Hippocampal formation (tissue), 2 donors: ENCODE measurements at places on chromosomes 4 and X.

DNA sequence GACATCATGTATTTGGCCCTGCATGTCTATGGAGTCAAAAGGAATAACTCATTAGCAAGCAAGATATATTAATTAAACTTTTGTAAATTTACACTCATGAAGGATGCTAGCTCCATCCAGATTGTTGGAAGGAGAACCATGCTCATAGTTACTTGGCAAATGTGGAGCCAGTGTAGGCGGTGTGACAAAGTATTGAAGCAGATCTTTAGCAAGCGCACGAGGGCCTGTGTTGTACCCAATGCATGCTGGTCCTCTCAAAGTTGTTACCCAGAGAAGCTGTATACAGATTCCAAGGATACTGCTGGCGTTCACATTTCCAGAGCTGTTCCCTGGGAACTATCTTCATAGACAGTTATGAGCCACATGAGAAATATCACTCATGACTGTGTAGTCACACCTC lies 196.4 kb upstream of the MBNL3 start:
- no peak for DNase-seq

GRCh38 chr4:31422006-31422405 lies 701.8 kb downstream of the PCDH7 start:
- DNase-seq, result no peak

- no peak for DNase-seq
Measured at GRCh38 chr4:132530861-132531260, 618.2 kb upstream of the PCDH10 start.

- no peak for DNase-seq
Measured at GRCh38 chrX:132692066-132692465, 203.2 kb upstream of the MBNL3 start.

DNA sequence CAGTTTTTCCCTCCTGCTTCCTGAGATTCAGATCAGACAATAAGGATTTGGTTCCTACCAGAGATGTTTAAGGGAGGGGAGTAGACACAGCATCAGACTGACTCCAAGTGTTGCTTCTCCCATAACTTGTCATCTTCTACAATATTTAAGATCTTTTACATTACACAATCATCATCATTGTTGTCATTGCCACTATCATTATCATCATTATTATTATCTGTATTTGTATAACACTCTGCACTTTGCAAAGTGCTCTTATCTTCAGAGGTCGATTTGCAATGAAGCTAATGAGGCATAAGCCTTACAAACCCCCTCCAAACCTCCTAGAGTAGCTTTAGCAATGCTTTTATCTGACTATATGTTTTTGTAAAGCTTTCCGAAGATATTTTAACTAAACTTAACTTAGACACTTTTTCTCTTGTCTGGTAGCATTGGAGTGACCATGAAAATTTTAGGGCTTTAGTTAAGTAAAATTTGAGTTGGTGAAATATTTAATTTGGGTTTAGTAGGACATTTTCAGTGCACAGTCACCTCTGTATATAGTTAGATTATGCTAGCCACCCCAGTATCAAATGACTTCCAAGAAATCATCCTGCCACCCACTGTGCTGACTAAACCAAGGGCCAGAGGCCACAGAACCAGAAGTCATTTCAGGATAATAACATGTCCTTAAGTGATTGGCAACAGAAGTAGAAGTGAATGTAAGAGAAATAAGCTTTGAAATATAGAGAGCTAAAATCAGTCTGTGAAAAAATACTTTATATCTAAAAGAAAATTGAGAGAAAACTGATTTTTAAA lies 124.2 kb upstream of the NRK start:
- no peak for DNase-seq

GRCh38 chr4:54165438-54165837 lies 63.7 kb upstream of the PDGFRA start:
- no peak for DNase-seq

GRCh38 chr4:78355306-78355705 lies 196.3 kb upstream of the ANXA3 start:
- DNase-seq, result no peak

DNA sequence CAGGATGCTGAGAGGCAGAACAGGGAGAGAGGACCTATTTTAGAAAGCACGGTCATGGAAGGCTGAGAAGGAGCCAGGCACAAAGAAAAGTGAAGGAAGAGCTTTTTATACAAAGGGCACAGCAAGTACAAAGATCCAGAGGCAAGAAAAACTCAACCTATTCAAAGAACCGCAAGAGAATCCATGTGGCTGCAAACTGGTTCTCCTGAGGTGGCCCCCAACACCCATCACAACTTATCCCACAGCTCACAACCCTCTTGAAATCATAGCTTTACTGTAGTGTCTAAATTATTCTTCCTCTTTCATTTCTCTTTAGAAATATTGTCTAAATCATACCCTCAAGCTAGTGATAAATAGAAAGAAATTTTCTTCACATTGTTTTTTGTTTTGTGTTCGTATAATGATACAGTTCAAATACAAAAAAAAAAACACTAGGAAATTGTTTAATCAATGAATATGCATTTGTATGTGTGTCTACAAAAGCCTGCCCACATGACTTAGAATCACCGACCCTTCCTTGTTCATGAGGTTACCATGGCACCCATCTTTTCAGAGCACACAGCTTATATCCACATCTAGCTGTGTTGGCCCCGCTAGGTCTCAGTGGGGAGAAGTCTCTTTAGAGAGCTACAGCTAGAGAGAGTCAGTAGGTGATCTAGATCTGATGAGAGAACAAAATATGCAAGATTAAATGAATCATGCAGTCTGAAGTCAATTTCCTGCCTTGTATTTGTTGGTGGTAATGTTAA lies 126.9 kb upstream of the DCLK2 start:
- no peak for DNase-seq

DNA sequence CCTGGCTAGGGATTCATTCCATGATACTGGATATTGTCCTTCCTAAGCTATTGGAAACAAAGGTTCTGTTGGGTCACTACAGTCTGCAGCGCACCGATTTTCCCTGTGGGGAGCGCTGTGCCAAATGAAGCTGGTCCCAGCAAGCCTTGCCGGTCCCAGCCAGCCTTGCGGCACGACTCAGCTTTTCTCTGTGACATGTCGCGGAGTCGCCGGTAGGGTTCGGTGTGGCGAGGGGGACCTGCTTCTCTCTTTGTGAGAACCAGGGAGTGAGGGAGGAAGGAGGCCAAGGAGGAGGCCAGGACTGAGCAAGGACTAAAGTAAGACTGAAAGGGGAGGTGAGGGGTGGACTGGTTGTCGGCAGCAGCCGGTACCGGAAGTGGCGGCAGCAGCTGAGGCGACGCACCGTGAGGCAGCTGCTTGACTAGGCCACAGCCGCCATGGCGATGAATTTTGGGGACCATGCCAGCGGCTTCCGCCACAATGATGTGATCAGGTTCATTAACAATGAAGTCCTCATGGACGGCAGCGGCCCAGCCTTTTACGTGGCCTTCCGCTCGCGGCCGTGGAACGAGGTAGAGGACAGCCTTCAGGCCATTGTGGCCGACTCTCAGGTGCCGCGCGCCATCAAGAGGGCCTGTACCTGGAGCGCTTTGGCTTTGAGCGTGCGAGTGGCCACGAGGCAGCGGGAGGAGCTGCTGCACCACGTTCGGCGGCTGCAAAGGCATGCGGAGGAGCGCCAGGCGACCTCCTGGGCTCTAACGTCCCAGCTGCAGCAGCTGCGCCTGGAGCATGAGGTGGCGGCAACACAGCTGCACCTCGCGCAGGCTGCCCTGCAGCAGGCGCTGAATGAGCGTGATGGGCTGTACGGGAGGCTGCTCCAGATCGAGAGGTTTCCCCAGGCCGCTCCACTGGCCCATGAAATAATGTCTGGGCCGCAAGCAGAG lies at the start of gene TEX13D:
TEX13D (plus strand) TSS at position 180 of the 944 bp plus-strand sequence; CDS start at position 438, 258 bp downstream.
- DNase-seq, result no peak

DNA sequence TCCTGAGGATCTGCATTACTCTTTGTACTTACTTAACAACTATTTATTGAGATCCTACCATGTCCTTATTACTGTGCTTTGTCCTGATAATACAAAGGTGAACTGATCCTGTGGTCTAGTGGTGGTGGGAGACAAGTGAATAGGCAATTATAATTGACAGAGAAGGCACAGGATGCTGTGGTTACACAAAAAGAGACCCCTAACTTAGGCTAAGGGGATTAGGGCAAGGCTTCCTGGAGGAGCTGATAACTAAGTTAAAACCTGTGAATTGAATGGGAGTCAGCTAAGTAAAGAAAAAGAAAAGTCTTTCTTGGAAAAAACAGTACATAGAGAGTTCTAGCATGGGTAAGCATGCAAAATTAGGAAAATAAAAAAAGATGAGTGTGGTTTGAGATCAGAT lies 164.4 kb downstream of the LARP7 start:
- no peak for DNase-seq

- DNase-seq, result no peak
Measured at GRCh38 chr4:83536362-83537272, 709 bp downstream of the GPAT3 start.

GRCh38 chrX:134684956-134685355 lies 26.7 kb upstream of the PLAC1 start:
- no peak for DNase-seq

DNA sequence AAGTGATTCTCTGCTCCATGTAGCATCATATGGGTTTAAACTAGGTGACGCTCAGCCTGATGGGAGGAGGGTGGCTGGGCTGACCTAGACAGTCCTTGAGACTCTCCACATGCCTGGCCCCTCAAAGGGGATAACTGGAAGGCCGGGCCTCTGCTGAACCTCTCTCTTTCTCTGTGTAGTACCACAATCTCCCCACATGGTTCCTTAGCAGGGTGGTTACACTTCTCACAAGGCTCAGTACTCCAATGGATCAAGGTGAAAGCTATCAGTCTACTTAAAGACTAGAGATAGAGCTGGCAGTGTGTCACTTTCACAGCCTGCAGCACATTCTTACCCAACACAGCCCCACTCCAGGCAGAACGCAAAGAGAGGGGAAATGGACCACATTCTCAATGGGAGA lies 80.4 kb downstream of the LDB2 start:
- no peak for DNase-seq

DNA sequence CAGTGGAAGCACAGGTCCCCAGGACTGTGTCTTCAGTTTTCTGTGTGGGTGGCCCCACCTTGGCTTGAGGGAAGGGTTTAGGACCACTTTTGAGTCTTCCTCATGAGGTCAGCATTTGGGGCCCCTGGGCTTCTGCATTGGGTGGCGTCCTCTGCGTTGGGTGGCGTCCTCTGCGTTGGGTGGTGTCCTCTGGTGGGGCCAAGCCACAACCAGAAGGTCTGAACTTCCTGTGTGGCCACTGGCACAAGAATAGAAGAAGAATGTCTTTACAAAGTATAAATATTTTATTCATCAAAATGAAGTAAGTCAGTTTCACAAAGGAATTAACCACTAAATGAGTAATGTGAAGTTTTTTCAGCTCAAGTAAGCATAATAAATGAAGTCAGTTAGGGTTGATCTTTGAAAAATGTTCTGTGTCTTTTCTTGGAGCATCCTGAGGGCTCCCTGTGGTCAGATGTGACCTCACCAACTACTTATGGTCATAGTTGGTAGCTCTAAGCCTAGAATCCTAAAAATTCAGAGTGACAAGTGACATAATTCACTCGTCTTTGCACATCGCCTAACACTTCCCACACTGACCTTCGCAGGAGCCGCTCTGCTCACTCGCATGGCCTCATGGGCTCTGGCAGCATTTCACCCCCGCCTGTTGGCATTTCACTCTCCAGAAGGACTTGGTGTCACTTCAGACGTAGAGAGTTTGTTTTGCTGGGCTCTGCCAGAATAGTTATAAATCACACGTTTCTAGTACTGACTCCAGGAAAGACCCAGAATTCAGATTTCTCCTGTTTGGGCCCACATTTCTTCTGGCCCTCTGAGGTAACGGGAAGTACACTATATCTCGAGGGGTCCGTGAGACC lies 39.0 kb upstream of the HGFAC start:
- no peak for DNase-seq

- no peak for DNase-seq
Measured at GRCh38 chrX:43560247-43560946, 95.7 kb upstream of the MAOA start.

DNA sequence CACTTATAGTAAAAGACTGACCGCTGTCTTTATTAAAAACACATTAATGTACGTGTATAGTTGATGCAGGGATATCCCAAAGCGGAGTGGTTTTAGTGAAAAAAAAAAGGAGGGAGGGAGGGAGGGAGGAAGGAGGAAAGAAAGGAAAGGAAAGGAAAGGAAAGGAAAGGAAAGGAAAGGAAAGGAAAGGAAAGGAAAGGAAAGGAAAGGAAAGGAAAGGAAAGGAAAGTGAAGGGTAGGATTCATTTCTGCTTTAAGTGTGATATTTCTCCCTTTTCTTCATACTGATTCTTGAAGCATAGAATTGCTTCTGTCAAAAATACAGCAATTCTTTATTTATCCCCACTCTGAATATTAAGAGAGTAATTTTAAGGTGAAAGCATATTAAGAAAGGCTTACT lies 504.9 kb downstream of the PPP4R3C start:
- DNase-seq, result no peak

- no peak for DNase-seq
Measured at GRCh38 chrX:154602766-154603437, 16.2 kb downstream of the CTAG1B start.
